ENCODE measurements at places on chromosomes 1 and 21.

DNA sequence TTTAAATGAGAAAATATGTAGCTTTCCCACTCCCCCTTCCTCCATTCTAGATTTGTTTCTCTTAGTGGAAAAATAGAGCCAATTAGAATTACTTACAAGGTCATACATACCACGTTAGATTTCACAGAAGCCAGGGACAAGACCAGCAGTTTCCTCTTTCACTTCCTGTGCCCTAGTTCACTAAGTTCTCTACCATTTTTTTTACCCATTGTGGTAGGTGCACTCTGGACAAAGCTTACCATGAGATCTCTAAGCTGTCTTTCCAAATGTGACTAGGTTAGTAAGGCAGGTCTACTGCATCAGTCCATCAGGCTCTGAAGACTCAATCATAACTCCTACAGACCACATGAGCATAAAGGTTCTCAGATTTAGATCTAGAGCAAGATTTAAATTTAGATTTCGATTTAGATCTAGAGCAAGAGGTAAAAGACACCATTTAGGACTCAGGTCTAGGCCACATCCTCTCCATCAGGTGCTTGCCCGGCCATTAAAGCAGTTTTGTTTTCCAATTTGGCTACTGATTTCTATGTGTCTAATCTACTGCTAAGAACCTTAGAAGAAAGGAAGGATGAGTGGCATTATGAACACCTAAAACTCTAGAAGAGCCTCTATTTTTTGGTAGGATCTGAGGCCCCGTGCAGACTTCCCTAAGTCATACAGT lies 235.3 kb downstream of the FAF1 start:
- no peak for DNase-seq

DNA sequence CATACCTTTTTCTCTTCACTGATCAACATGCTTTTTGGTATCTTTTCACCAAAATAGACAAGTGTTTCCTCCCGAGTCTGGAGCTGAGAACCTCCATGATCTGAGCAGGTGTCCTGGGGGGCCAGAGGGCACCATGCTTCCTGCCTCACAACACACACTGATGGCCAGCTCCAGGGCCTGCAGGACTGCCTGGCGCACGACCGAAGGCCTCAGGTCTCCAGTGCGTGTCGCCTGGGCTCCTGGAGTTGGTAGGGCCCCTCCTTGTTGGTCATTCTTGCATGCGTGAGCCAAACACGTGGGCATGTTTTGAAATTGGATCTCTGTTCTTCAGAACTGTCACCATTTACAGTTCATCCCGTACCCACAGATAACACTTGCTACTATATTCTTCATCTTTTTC lies 64.4 kb downstream of the SLC37A1 start:
- no peak for DNase-seq

DNA sequence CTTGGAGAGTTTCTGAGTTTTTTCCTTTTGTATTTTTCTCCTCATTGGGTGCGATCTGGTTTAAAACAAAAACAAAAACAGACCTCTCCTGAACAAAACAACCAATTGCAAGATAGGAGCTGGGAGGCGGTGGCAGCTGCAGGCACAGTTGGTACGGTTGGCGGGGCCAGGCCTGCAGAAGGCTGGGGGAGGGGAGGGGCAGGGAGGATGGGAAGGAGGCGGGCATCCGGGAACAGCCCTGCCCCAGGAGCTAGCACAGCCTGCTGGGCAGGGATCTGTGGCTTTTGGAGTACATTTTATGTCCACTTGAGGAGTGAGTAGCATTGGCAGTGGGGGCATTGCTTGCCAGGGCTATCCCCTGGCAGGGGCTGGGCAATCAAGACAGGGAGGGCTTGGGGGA lies 5.2 kb downstream of the CAPN9 start:
- DNase-seq = peak; percentile 75

GRCh38 chr1:173433751-173434326 lies 43.3 kb upstream of the PRDX6 start:
- no peak for DNase-seq

- no peak for DNase-seq
These were observed 261.2 kb upstream of the NR5A2 start for GRCh38 chr1:199766218-199766792.

DNA sequence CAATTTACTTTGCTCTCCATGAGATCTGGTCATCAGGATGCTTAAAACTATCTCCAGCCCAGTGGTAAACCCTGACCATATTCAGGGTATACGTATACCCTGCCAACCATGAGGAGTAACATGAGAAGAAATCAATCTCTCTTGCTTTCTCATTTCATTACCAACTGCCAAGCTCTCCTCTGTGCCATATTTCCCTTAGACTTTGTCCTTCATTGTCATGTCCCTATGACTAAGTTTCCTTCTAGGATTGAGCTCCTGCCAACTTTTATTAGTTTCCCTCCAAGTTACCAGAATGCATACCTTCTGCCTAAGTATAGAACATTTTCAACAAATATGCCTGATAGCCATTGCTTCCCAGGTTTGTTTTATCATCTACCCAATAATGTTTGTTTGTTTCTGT lies 1113.9 kb upstream of the B3GALT2 start:
- no peak for DNase-seq

DNA sequence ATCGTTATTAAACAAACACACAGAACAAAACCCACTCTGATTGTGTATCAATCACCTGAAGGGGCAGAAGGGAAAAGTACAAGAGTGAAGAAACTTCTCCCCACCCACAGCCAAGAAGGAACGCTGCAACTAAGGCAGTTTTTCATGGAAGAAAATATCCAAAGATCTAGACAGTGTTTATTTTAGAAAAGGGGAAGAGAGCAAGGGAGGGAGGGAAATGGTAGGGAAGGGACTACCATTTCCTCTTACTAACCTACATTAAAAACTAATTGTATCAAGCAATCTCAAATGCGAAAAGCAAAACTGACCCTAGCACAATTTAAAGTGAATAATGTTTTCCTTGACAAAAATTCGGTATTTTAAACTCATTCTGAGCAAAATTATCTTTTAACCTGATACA lies 3.5 kb downstream of the NRIP1 start:
- no peak for DNase-seq

DNA sequence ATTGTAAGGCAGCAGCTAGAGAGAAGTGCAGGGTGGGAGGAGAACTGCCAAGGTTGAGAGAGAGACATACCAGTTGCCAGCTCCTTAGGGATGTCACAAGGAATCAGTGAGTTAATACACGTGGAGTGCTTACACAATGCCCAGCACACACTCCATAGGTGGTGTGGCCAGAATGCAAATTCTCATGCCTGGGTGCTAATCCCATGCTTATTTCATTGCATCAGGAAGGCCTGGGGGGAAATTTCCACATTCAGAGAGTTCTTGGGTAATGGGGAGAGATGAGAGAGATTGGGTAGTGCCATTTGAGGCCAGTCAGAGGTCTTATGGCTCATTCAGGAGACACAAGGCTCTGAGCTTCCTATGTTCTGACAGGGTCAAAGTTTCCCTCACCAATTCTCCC lies 38.7 kb downstream of the GJA5 start:
- no peak for DNase-seq

DNA sequence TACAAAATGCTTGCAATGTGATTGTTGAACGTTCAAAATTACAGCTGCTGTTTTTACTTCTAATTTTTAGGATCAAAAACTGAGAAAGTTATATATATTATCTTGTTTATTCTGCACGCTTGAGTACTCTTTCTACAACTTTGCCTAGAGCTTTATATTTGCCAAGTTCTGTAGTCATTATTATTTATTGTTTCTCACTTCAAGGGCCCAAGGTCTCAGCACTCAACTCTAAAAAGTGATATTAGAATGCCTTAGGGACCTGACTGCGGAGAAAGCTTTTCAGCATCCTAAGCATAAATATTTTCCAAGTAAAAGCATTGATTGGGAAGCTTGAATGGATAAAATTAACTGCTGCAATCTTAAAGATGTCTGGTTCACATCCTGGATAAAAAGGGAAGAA lies 83.6 kb downstream of the UBE2U start:
- DNase-seq = no peak

DNA sequence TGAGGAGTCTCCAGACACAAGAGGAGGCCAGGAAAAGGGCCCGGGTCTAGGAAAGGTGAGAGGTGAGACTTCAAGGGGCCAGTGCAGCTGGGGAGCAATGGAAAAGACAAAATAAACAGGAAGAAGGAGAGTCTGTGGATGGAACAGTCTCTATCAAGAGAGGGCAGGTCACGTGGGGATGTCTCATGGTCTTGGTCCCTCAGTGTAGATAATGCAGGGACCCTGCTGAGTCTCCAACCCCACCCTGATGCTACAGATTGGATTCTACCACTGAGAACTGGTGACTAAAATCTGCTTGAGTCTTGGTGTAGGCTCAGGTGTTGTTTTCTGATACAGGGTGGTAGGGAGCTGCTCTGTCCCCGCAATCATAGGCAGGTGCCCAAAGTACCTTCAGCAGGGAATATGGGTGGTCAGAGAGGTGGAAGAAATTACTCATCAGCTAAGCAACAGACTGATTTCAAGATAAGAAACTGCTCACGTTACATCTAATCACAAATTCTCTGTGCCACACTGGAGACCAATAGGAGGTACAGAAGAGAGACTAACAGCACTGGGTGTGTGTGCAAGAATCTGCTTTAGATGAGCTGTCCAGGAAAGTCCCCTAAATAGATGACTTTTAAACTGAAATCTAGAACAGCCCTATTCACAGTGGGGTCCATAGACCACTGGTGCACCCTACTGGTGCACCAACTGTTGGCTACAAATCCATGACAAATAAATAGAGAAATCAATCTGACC lies 101.5 kb upstream of the TLR5 start:
- DNase-seq = no peak

DNA sequence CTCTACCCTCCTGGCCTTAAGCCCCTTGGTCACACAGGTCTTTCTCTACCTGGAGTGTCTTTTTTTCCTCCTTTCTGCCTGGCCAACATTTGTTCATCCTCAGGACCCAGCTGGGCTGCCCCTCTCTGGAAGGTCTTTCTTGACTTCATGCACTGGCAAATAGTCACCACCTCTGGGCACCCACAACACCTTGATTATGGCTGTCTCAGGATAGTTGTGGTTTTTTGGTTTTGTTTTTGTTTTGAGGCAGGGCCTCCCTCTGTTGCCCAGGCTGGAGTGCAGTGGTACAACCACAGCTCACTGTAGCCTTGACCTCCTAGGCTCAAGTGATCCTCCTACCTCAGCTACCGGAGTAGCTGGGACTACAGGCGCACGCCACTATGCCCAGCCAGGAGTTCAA lies 10.8 kb downstream of the RPS6KA1 start:
- no peak for DNase-seq

DNA sequence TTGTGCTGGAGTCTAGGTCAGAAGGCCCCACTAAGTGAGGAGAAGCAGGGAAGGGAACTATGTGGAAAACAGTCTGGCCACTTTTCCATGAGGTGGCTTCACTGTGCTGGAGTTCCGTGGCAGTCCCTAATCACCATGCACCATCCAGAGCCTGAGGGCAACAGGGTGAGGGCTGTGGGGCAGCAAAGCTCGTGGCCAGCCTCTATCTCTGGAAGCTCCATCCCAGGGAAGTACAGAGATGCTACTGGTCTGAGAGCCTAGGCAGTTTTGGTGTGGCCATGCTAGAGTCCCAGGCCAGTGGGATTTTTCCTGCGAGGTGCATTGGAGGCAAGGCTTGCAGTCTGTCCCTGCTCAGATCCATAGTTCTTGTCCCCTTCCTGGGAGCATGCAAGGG lies 157.3 kb upstream of the LRRC7 start:
- DNase-seq = no peak

- no peak for DNase-seq
These were observed 2.5 kb upstream of the POGK start for GRCh38 chr1:166836733-166837132.

GRCh38 chr21:38175306-38175705 lies 81.5 kb upstream of the KCNJ15 start:
- no peak for DNase-seq

- DNase-seq = no peak
These were observed 14.5 kb downstream of the VAV3 start for GRCh38 chr1:107950464-107950863.

GRCh38 chr1:236489710-236490377 lies 33.9 kb upstream of the LGALS8 start:
- DNase-seq = no peak

- no peak for DNase-seq
These were observed 1213.7 kb downstream of the KCNT2 start for GRCh38 chr1:195394567-195394966.

DNA sequence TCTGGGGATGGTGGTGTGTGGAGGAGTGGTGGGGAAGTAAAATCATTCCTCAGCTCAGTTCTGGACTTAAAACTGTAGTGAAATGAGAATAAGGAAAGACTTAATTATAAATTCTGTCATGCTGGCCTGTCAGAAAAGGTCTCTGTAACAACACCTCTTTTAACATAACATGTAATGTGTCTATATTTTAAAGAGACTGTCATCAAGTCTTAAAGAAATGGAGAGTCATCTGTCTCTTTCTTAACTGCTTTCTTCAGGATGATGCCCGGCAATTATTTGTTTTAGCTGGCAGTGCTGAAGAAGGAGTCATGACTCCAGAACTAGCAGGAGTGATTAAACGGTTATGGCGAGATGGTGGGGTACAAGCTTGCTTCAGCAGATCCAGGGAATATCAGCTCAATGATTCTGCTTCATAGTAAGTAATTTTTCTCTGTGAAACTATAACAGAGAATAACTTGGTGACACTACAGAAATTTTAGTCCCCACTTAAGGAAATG lies 30.6 kb downstream of the GNAI3 start:
- DNase-seq = no peak

GRCh38 chr1:17909634-17910033 lies 154.5 kb downstream of the ACTL8 start:
- DNase-seq = no peak

DNA sequence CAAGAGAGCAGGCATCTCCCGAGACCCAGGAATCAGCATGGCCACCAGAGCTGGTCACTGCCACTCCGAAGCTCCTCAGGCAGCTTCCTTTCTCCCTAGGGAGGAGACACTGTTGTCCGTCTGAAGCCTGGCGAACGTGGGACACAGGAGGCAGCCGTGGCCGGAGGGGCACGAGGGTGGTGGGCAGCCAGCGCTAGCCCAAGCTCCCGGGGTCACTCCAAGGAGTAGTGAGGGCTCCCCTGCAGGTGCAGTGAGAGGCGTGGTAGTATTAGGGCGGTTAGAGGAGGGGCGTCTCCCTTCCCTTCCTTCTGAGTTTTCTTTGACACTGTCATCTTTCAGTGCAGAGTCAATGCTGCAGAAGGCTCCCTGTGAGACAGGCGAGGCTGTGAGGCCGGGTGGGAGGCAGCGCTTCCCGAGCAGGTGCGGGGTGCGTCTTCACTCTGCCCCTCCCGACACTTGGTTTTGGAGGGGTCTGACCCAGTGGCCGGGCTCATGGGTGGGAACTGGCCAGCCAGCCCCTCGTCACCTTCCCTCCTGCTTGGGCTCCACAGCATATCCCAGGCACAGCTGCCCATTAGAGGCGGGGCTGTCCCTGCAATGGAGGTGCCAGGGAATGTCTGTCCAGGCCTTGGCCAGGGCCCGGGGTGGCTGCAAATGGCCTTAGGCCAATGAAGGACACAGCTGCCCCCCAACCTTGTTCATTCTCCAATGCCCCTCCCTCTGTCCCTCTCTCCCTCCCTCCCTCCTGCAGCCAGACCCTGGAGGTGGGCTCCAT lies 171.6 kb upstream of the ARHGEF16 start:
- no peak for DNase-seq

DNA sequence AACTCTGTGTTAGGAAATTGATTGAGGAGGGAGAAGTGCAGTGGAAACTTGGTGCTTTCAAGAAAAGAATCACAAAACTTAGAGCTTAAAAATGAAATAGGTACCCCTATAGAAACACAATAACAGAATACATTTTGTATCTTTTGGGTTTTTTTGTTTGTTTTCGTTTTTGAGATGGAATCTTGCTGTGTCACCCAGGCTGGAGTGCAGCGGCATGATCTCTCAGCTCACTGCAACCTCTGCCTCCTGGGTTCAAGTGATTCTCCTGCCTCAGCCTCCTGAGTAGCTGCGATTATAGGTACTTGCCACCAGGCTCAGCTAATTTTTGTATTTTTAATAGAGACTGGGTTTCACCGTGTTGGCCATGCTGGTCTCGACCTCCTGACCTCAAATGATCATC lies 51.5 kb upstream of the RAVER2 start:
- no peak for DNase-seq

Data from amygdala (tissue), 56 donors.